ENCODE measurements at places on chromosomes 11 and 22.

GRCh38 chr11:34855021-34855753, 61.0 kb downstream of the APIP start:
- no peak for DNase-seq

- DNase-seq, result no peak
These were observed 152.3 kb upstream of the SEZ6L start for GRCh38 chr22:26016916-26017315.

DNA sequence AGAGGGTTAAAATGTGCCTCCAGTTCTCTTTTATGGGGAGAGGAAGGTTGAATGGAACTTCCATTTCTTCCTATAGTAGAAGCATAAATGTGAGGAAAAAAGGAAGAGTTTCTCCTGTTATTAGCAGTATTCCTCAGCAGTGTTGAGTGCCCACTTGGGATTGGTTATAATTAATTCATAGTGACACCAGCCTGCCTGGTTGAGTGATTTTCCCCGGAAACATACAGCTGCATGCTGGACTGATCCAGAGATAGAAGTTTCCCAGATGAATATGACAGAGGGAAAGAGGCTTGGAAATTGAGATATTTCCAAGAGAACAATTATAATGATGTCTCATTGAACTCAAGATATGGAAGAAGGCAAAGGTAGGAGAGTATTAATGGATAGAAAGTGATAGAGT, 28.3 kb downstream of the RAB39A start:
- no peak for DNase-seq

DNA sequence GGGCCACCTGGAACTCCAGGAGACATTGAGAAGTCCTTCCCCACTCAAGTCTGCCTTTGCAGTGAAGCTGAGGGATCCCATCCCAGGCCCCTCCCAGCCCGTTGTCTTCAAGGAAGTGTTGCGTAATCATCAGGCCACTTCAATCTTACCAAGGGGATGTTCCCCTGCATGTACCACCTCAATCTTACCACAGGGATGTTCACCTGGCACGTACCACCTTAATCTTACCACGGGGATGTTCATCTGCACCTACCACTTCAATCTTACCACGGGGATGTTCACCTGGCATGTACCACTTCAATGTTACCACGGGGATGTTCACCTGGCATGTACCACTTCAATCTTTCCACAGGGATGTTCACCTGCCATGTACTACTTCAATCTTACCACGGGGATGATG, 108.0 kb upstream of the SYN3 start:
- DNase-seq, result no peak

- no peak for DNase-seq
These were observed 123.4 kb downstream of the SWAP70 start for GRCh38 chr11:9787260-9787659.

- DNase-seq, result no peak
These were observed 13.1 kb downstream of the IFT27 start for GRCh38 chr22:36762687-36763260.

DNA sequence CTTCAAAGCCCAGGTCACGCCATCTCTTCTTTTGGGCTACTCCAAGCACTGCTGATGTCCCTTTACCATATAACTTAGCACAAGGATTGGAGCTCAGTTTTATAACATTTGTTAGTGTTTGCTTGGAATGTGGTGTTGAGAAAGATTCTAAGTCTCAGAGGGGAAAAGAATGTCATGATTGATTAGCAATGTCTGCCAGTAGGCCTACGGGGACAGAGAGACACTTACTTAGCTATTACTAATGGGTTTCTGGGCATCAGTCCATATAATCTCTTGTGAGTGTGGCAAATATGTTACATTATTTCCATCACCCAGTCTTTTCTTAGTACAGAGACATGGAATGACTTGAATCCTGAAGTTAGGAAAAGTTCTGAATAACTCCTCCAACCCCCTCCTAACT, 75.4 kb upstream of the FSHB start:
- DNase-seq, result no peak

DNA sequence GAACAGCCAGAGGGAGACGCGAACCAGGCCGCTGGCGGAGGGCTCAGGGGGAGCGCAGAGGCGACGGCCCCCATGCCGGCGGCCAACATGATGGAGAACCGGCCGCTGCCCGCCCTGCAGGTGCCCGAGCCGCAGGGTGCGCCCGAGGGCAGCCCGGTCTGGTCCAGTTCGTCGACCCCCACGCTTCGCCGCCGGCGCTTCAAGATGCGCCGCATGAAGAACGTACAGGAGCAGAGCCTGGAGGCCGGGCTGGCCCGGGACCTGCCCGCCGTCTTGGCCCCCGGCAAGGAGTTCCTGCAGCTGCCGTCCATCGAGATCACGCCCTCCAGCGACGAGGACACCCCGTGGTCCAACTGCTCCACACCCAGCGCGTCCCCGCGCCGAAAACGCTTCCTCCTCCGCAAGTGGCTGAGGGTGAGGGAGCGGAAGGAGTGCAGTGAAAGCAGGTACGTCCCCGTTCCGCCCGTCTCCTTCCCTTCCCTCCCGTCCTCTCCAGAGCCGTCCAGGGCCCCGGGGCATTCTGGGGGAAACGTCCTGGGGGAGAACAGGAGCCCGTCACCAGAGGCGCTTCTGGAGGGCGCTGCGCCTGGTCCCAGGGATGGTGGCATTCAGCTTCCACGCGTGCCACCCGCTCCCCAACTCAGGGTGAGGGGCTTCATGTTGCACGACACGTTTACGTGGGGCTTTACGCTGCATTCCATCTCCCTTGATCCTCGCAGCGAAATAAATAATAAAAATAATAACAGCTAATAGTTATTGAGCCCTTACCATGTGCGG, 840 bp downstream of the GRAMD1B start:
- DNase-seq, result peak; percentile 13

- DNase-seq, result peak; percentile 37
These were observed at the start of gene AHNAK for GRCh38 chr11:62546244-62546928. AHNAK (minus strand) TSS chr11:62546806; CDS start chr11:62536098, 10,708 bp downstream.

DNA sequence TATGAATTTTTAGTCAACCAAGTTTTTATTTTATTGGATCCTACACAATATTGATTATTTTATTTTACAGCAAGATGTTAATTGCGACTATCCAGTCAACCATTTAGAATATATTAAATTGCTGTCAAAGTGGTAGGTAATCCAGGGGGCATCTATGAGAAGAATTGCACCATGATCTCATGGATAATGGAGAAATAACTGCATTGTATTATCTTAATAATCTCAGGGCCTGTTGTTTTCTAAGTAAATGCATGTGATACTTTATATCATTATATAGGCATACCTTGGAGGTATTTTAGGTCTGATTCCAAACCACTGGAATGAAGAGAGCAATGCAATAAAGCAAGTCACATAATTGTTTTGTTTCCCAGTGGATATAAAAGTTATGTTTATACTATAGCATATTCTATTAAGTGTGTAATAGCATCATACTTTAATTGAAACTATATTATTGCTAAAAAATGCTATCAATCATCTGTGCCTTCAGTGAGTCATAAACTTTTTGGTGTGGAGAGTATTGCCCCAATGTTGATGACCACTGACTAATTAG, 595.4 kb upstream of the CHORDC1 start:
- no peak for DNase-seq

DNA sequence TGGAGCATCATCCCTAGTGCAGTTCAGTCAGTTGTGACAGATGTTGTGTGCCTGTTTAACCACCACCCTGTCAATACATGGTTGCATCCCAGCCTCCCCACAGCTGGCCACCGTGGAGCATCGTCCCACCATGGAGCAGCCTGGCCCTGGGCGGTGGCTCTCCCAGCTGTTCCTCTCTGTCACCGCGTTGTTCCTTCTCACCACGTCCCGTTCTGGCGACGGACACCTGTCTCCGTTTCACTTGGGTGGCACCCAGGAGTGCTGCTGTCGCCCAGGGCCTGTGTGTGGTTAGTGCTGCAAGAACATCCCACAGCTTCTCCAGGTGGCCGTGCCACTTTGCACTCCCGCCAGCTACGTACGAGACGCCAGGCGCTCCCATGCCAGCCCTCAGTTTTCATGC, 26.5 kb downstream of the MUC6 start:
- DNase-seq, result no peak

GRCh38 chr22:36334821-36335603, 52.8 kb downstream of the MYH9 start:
- no peak for DNase-seq

DNA sequence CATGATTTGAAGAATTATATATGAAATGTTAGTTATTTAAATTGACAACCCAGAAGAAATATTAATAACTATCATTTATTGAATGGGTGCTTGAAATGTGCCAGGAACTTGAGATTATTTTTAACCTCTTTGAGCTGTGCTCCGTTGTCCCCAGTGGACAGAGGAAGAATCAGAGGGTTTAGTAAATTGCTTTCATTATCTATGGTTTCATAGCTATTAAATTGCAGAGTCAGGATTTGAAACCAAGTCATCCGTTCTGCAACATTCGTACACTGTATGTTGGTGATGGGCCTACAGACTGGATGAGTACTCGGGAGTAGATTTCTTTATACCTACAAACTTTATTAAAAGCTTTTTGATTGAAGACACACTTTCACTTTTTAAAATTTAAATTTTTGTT, 4.9 kb downstream of the HSD17B12 start:
- no peak for DNase-seq

GRCh38 chr11:134260503-134260902, 7.1 kb downstream of the ACAD8 start:
- no peak for DNase-seq

DNA sequence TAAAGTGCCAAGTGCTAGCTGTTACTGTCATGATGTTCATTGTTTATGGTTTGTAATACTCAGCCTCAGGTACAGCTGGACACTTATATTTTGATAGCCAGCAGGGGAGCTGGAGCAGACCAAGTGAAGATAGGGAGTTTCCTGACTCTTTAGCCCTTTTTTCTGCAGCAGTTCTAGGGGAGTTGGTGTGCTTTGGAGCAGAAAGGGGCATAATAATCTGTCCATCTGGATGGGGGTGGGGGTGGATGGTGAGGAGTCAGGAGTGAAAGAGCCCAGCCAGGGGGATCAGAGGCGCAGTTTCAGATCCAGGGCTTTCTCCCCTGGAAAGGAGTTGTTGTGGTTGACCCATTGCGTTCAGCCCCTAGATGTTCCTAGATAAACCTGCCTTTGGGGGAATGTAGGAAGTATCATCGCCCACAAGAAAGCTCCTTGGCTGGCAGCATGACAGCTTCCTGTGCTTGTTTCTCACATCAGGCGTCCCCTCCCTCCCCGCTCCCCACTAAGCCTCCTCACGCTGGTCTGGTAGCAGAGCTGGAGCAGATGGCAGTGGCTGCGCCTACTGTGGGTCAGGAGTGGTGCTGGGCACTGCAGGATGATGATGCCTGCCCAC, 41.9 kb downstream of the MED15 start:
- DNase-seq, result peak; percentile 57

- DNase-seq, result no peak
These were observed 214.4 kb upstream of the BLID start for GRCh38 chr11:122330279-122330965.

- no peak for DNase-seq
These were observed 71.2 kb upstream of the TP53AIP1 start for GRCh38 chr11:129013737-129014475.

DNA sequence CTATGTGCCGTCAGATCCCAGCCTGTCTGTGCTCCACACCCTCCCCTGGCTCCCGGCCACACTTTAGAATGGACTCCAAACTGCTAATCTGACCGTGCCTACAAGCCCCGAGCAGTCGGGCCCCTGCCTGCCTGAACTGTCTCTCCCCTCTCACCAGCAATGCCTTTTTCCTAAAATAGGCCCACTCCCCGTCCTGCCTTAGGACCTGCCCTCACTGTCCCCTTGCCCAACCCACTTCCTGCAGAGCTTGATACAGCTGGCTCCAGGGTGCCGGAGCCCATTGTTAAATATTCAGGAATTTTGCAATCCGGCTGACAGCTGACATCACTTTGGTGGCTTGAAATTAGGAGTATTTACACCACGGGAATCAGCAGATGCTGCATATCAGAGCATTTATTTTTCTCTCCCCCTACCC, 21.4 kb downstream of the MN1 start:
- no peak for DNase-seq

DNA sequence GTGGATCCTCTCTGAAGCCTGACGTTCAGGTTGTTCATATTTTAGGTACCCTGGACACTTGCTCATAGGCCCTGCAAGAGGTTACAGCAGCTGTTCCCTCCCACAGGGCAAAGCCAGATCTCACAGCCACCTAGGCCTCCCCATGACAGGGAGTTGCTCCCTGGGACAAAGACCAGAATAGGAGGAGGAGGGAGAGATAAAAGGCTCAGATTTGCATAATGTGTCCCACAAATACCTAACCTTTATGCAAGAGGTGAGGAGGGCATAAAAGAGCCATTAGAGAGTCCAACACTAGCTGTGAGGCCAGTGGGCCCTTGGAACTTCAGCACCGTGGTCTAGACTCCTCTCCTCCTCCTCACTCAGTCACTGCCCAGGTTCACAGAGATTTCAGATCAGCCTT, 33.8 kb downstream of the ZNF280B start:
- DNase-seq, result no peak

DNA sequence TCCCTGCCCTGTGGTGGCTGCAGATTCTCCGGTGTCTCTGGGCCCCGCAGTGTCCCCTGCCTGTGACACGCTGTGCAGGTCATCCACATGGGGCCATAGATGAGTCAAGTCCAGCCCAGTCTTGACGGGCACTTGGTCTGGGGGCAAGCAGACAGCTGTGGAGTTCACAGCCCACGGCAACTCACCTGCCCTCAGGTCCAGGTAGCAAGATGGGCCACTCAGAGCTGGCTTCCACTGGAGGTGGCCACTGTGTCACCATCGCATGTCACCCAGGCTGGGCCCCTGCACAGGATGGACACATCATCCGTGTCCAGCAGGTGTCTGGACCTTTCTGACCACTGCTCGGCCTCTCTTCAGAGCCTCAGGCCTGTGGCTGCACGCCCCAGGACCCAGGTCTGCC, 109.9 kb downstream of the CACNA1I start:
- DNase-seq, result no peak

DNA sequence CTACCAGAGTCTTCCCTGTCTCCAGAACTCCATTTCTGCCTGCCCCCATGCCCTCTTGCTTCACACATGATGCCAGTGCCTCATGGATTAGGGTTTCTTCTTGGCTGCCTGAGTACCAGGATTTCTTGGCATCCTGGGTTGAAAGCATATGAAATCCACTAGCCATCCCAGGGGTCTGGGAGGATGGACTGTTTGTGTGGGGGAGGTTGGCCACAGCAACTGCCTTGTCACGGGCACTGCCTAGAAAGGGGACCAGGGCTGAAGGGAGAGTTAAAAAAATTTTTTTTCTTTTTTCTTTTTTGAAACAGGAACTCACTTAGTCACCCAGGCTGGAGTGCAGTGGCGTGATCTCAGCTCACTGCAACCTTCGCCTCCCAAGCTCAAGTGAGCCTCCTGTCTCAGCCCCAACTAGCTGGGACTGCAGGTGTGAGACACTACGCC, 4.2 kb downstream of the USP35 start:
- no peak for DNase-seq

DNA sequence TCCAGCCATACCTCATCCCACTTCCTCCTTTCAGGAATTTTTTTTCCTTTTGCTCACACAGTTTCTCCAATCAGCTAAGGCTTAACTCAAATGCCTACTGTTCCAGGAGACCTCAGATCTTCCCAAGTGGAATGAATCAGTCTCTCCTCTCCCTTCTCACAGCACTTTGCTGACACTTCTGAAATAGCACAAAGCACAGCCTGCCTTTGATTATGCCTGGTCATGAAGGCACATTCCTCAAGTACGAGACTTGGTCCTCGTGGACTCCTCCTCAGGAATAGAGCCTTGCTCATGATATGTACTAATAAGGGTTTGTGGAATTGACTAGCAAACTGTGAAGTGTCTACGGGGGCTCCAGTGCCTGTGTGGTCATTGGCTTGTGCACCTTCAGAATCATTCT, 176.7 kb upstream of the TENM4 start:
- no peak for DNase-seq

- no peak for DNase-seq
These were observed 1.0 kb downstream of the SRPRA start for GRCh38 chr11:126267650-126268049.
